ENCODE measurements at places on chromosomes 11 and 22. TPM values are rescaled to one million over a fixed set of nuclear protein-coding genes. Genes with fewer than 3 reads are reported as not detected.

- no peak for DNase-seq
These were observed 11.9 kb downstream of the XRRA1 start for GRCh38 chr11:74936976-74937375.

DNA sequence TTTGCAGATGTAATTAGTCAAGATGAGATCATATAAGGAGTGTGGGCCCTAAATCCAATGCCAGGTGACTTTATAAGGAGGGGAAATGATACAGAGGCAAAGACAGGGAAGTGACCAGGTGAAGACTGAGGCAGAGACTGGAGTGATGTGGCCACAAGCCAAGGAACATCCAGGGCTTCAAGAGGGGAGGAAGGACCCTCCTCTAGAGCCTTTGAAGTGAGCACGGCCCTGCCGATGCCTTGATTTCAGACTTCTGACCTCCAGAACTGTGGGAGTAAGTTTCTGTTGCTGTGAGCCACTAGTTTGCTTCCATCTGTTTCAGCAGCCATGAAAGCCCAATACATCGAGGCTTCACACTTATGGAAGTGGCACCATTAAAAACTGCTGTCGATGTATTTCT, 78.7 kb downstream of the SHANK2 start:
- no peak for DNase-seq

DNA sequence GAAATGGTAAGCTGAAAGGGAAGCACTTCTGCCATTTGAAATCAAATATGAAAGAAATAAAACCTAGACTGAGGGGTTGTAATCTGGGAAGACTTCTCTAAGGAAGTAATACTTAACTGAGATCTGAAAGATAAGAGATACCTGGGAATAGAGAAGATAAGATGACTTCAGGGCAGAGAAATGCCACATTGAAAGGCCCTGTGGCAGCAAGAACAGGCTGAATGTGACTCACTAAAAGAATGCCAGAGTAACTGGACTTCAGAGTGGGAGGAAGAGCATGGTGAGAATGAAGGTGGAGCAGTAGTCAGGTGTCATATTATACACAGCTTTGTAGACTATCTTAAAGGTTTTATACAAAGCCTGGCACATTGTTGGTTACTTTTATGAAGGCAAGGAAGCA, 17.6 kb downstream of the CALCA start:
- DNase-seq: no peak

GRCh38 chr22:30837531-30837930, 131.0 kb downstream of the MORC2 start:
- no peak for DNase-seq

DNA sequence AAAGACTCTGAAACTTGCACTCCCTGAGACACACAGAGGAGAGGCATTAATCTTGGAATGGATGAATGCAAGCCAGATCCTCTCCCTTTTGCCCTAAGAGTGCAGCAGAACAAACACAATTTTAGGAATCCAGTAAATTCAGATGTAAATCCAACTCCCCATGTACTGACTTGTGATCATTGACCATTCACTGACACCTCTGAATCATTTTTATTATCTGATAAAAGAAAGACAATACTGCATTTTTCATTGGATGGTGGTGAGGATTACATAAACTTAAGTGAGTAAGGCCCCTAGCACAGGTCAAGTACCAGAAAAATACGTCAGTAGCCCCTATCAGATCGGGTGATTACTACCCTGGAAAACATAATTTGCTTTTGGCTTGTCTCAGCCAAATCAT, 782.9 kb upstream of the API5 start:
- DNase-seq: no peak

DNA sequence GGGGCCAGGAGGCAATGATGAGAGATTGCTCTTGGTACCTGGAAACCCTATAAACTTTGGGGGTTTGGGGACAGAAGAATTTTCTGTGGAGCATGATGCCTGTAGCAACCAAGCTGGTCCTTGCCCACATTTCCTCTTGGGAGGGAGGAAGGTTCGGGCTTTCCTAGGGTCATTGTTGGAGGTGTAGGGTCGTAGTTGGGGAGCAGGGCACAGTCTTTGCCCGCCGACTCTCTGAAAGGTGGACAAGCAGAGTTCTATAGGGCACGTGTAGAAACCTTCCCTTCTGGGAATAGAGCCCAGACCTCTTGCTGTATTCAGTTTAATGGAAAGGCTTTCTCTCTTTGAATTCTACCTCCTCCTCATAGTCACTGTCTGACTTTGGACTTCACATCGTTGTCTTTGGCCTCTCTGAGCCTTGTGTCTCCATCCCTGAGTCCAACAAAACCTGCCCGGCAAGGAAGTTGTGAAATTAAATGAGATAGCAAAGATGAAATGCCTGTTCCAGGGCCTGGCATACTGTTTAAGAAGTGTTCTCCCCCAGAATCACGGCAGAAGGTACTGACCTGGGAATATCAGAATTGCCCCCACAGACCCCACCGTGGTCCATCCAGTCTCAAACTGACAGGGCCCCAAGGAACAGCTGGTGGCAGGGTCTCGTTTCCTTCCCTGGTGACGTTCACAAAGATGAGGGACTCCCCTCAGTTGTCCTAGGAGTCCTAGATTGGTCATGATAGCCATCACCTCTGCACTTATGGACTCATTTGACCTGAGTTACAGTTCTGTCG, 1.6 kb downstream of the PRDM11 start:
- DNase-seq: no peak

GRCh38 chr11:10263929-10264328, 30.1 kb downstream of the SBF2 start:
- DNase-seq: no peak

GRCh38 chr11:71580057-71581003, 2.3 kb downstream of the KRTAP5-11 start:
- peak; percentile 52 for DNase-seq

GRCh38 chr11:107018219-107018901, at the start of gene GUCY1A2:
GUCY1A2 (minus strand) TSS chr11:107018476; CDS start chr11:107018055, 421 bp downstream.
- peak; percentile 15 for DNase-seq

- DNase-seq: no peak
These were observed 196.4 kb downstream of the IGLL1 start for GRCh38 chr22:23383491-23384361.

GRCh38 chr22:37817705-37818408, 5.3 kb upstream of the GALR3 start:
- DNase-seq: peak; percentile 83

DNA sequence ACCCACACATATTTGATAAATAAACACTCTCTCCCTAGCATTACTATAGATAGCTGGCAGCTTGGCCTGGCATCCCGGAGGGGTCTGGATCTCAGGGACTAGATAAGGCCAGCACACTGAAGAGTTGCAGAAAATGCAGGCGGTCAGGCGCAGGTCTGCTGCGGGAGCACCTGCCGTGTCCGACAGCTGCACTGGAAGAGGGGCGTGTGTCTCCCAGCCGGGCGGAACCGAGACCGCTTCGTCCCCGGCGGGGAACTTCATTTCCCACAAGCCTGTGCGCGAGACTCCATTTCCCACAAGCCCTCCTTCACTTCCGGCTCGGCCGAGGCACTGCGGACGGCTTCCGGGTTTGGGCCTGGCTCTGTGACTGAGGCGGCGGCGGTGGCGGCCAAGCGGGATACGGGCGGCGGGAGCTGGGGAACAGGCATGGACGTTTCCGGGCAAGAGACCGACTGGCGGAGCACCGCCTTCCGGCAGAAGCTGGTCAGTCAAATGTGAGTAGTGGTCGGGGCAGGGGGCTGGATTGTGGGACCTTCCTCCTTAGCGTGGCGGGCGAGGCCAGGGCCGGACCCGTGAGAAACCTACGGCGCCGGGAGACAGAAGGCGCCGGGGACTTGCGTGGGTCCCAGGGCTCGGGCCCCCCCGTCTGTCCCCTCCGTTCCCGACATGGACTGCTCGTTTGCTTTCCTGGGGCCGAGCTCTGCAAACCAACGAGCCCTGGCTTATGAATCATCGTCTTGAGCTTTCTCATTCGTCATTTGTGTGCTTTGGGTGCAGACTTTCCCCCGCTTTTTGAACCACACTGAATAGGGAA, at the start of gene MED15:
Gene MED15 (plus strand): TSS at position 358 of the 814 bp plus-strand sequence. CDS start 69 bp downstream, at position 427.
- DNase-seq: peak; percentile 87

DNA sequence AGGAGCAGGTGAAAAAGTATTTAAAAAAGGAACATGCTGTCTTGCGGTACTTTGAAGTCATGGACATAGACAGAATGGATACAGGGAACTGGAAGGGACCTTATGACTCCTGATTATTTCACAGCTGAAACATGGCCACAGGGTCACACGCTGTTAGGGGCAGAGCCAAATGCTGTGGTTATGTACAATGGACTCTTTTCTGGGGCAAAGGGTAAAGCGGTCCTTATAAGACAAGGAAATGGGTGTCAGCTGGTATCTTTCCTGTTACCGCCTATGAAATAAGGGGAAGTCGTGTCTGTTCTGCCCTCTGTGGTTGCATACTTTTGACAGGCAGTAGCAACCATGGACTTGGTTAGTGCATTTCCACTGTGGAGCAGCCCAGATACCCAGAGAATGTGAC, 12.8 kb upstream of the ST14 start:
- no peak for DNase-seq

- no peak for DNase-seq
These were observed 430.8 kb upstream of the CNTN5 start for GRCh38 chr11:98589967-98590366.

DNA sequence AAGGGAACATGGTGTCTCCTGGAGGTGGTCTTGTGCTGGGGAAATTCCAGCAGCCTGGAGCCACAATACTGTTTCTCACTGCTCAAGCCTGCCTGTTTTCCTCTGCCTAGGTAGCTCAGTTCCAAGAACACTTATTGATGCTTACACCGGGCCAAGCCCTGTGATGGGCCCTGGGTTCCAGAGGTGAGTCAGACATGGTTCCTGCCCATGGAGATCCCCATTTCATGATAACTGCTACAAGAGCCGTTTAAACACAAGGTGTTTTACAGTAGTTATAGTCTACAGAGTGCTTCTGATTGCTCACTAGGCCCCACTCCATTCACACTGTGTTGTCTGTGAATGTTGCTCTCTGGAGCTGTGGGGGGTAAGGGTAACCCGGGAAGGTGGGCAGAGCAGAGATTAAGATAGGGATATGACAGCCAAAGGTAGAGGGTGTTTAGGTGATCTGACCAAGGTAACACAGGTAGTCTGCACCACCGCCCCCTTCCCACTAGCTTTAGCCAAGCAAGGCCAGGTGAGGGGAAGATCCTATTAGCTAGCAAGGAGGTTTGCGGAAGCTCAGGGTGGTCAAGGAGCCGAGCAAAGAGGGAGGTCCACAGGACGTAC, 696 bp upstream of the MICAL2 start:
- no peak for DNase-seq

- DNase-seq: no peak
These were observed 254.6 kb upstream of the CCDC90B start for GRCh38 chr11:83540728-83541127.

- no peak for DNase-seq
These were observed 21.3 kb upstream of the TSG101 start for GRCh38 chr11:18548001-18548400.

GRCh38 chr11:73233211-73233610, 15.1 kb downstream of the P2RY2 start:
- DNase-seq: no peak

GRCh38 chr11:64292460-64293254, 1.6 kb downstream of the KCNK4 start:
- no peak for DNase-seq

DNA sequence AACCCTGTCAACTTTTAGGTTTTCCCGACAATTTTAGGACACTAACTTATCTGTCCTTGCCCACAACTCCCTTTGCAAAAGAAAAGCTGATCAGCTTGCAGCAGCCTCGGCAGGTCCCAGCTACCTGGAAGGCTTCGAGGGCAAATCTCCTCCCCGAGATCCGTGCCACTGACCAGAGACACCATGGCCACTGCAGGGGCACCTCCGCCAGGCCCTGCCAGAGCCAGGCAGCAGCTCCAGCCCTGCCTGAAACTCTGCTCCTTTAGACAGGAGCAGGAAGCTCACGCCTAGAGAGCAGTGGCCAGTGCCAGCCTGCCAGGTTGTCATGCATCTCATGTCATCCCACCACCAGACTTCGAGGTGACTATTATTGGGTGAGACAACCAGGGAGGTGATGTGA, 21.1 kb downstream of the KCNJ4 start:
- DNase-seq: no peak

- no peak for DNase-seq
These were observed 36.8 kb upstream of the APOA1 start for GRCh38 chr11:116874251-116874650.

DNA sequence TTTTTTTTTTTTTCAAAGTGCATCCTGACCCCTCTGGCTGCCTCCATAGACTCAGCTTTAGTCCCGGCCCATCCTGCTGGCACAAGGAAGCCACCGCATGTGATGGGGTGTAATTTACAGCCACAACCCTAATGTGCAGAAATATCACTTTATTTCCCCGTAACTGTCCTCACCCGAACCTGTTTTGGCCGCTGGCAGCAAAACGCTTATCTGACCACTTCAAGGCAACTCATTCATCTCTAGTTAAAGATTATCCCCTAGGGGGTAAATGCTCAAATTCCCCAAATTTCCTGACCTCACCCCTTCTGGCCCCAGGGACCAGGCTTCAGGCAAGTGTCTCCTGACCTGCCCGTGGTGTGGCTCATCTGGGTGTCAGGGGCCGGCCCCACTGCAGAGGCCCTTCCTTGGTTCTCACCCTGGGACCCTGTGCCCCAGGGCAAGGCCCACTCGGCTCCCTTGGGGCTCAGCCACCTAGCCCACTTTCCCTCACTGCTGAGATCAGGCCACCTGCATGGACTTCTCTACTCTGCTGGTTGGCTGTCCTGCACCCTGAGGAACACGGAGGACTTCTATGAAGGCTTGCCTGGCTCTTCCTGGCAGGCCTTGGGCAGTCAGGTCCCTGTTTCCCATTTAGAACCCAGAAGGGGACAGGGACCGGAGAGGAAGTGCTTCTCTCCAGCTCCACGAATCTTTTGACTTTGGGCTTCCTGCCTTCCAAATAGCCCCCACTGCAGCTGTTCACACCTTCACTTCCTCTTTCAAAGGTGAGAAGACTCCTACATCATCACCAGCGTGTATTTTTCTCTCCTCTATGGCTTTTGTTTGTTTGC, 53.3 kb downstream of the WNT11 start:
- no peak for DNase-seq

- no peak for DNase-seq
These were observed 137.6 kb upstream of the SEZ6L start for GRCh38 chr22:26031641-26032040.

- DNase-seq: peak; percentile 42
These were observed 12.4 kb upstream of the KLHL35 start for GRCh38 chr11:75445315-75445953.

PTGDR2 gene
- not detected for total RNA-seq

OR10D3 gene
- not detected for total RNA-seq

KRTAP5-7 gene
- total RNA-seq: not detected

CBL gene
- total RNA-seq: 9.3 TPM

MYOD1 gene
- total RNA-seq: not detected

CLTCL1 gene
- 8.9 TPM for total RNA-seq

CRYBA4 gene
- not detected for total RNA-seq

OTOG gene
- not detected for total RNA-seq

RASSF10 gene
- total RNA-seq: 0.21 TPM

THYN1 gene
- total RNA-seq: 63.1 TPM

ACTN3 gene
- not detected for total RNA-seq
